ENCODE measurements at places on chromosomes 5 and 9.

GRCh38 chr9:72217306-72217842 is 68.1 kb downstream of the GDA start:
- DNase-seq, result no peak

DNA sequence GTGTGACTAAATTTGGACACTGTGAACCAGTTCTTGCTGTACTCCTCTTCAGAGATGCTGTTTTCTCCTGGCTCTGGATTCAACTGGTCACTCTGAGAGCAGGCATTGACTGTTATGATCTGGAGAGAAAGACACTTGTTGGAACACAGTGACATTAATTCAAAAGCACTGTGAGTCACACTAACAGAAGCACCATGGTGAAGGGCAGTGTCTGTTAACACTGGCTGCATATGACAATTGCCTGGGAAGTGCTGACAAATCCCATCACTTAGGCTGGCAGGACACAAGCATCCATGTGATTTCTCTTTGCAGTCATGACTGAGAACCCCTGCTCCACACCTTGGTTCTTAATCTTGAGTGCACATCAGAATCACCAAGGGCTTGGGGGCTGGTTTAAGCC is 132.4 kb downstream of the TRPM6 start:
- DNase-seq, result no peak

GRCh38 chr9:125038166-125038565 is 97.3 kb upstream of the GOLGA1 start:
- DNase-seq, result no peak

DNA sequence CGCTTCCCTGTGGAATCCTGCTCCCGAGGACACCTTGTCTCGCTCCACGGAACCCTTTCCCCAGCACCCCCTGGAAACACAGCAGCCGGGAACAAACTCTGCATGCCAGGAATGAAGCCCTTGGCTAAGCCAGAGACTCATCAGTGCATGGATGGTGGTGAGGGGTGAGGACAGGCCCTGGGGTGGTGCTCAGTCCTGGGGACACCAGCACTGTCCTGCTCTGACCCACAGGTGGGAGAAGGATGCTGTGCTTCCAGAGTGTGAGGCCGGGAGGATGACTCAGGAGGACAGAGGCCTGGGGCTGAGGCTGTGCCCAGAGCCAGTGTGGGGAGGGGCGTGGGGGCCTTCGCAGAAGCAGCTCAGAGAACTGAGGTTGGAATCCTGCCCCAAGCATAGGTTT is 11.2 kb upstream of the EGR1 start:
- DNase-seq, result no peak

DNA sequence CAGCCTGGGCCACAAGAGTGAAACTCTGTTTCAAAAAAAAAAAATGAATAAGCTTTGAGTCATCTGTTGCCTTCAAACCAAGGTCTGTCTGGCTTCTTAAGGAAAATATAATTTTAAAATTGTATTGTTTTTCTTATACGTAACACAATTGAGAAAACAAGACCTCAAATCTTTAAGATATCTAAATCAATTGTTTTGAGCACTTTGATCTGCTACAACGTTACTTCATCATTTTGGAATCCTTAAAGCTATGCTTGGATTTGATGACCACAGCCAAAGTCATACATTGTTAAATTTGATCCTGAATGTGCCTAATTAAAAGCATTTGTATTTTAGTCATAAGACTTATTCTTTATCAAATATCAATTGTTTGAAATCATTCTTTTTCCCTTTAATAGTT is 37.7 kb upstream of the VCAN start:
- DNase-seq, result no peak

DNA sequence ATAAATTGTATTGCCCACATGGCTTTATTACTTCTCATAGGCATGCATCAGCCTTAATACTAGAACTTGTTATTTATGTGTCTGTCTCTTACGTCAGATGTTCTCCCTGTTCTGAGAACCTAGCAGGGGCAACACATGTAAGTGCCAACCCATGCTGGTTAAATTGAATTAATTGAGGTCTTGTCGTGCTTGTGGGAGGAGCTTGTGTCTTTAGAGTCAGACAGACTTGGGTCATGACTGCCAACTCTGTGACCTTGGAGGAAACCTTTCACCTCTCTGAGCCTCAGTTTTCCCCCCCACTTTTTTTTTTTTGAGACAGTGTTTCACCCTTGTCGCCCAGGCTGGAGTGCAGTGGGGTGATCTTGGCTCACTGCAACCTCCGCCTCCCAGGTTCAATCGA is 2.2 kb upstream of the MEGF9 start:
- DNase-seq, result no peak

- DNase-seq, result no peak
Observed at GRCh38 chr5:116130471-116130870, 45.6 kb downstream of the COMMD10 start.

DNA sequence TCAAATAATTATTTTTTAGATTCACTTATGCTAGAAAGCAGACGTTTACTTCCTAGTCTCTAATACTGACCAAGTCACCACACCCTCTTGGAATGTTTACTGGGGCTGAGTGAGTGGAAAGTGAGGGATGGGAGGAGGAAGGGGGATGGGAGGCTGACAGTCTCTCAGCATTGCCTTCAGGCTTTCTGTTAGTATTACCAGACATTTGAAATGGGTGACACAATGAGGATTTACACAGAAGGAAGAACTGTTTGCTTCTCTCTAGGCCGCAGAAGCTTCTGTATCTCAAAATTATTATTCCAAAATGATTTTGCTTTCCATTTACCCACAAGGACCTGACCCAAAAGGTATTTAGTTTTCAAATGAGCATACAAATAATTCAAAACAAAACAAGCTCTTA is 232.8 kb upstream of the ZNF608 start:
- DNase-seq, result no peak

DNA sequence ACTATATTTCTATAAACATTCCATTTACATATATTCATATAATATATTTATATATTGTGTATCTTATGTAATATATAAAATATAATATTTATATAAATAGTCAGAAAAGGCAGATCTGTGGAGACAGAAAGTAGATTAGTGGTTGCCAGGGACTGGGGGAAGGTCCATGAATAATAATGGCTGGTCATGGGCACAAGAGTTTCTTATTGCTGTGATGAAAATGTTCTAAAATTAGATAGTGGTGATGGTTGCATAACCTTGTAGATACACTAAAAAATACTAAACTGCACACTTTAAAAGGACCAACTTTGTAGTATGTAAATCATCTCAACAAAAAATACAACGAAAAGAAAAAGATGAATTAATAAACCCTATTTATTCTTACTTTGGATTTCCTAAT is 47.3 kb downstream of the NUP155 start:
- DNase-seq, result no peak

DNA sequence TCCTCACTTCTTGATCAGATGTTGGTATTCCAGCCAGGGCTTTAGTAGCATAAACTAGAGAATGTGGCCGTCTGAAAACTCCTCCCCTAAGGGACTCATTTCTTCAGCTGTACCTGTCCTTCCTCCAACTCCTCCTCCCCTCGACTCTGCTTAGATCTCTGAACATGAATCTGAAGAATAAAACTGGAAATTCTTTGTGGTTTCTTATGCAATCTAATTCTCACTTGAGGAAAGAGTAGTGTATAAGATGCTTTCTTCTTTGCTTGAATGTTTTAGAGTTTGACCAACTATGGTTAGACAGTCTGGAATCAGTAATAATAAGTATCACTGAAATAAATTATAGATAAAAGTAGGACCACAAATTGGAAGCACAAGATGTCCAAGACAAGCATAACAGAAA is 128.5 kb downstream of the LRRC70 start:
- no peak for DNase-seq

GRCh38 chr5:132055441-132055807 is 5.0 kb upstream of the IL3 start:
- DNase-seq, result no peak

GRCh38 chr5:61504143-61504770 is 172.2 kb downstream of the ZSWIM6 start:
- DNase-seq, result no peak

- no peak for DNase-seq
Observed at GRCh38 chr9:26331223-26331622, 561.4 kb downstream of the CAAP1 start.

GRCh38 chr5:171934586-171934985 is 71.9 kb downstream of the FBXW11 start:
- DNase-seq, result no peak

DNA sequence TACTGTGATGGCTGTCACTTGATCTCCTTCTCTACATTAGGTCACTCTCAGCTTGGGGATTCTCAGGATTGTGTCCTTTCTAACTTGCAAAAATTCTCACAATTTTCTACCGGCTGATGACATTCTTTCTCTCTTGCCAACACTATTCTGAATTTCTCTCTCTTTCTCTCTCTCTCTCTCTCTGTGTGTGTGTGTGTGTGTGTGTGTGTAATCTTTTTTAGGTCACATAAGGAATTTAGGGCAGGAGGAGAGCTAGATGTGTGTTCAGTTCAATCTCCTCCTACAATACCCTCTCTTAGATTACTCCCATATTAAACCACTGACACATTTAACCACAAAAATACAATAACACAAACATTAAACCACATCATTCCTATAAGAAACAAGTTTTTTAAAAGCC is 242.3 kb upstream of the NREP start:
- no peak for DNase-seq

DNA sequence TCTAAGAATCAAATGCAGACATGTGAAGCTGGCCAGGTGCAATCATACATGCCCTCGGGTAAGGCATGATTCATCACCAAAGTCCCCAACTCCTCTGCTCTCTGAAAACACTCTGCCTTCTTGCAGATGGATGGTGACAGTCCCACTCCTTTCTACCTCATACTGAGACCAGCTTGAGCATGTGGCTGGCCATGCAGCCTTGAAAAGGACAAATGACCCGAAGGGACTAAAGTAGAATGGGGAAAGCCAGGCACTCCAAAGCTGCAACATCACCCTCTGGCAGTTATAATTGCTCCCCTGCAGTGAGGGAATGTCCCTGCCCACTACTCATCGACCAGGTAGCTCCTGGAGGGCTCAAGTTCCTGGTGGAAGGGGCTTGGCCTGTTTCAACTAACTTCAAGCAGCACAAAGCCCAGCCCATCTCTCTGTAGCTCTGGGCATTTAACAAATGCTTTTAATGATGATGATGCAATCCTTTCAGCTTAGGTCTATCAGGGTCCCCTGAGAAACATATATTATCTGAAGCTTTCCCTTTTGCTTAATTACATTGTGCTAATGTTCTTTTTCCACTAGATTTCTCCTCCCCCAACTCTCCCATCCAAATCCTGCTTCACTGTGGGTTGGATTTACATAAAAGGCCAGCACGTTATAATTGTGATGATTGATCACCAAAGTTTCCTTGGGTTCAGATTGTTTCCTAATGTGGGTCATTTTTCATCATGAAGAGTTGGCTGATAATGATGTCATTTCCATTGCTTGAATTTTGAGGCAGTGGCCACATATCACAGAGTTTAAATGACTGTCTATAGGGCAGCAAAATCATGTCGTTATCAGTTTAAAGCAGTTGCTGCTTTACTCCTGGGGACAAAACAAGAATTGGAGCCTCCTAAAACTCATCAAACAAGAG is 436.5 kb upstream of the SLC30A5 start:
- DNase-seq, result no peak

- no peak for DNase-seq
Observed at GRCh38 chr5:132841305-132841704, 10.9 kb upstream of the SHROOM1 start.

- no peak for DNase-seq
Observed at GRCh38 chr5:166354332-166354731, 1937.1 kb upstream of the WWC1 start.

GRCh38 chr5:31496301-31496700 is 35.6 kb downstream of the DROSHA start:
- no peak for DNase-seq

DNA sequence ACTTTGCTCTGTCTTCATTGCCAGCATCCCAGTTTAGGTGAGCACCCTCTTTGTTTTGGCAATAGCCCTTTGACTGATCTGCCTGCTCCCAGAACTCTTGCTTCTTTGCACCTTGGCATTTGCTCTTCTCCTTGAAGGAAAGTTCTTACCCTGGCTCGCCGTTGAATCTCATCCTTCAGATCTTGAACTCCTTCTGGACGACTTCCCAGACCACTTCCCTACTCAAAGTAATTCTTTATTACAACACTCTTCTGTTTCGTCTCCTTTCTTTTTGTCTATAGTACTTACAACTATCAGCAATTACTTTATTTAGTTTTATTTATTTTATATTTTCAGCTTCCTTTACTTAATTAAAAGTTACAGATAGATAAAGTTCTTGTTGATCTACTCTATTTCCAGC is 1510.1 kb downstream of the MAT2B start:
- no peak for DNase-seq

GRCh38 chr5:156934450-156935211 is 28.4 kb downstream of the TIMD4 start:
- no peak for DNase-seq

- no peak for DNase-seq
Observed at GRCh38 chr9:17068671-17069070, 66.2 kb upstream of the CNTLN start.

GRCh38 chr5:150184006-150184405 is 5.9 kb upstream of the SLC6A7 start:
- no peak for DNase-seq
